ENCODE measurements at places on chromosomes 11 and 22. TPM values are rescaled to one million over a fixed set of nuclear protein-coding genes. Genes with fewer than 3 reads are reported as not detected.

SEPTIN3 gene
- total RNA-seq, result 3.9 TPM

DNA sequence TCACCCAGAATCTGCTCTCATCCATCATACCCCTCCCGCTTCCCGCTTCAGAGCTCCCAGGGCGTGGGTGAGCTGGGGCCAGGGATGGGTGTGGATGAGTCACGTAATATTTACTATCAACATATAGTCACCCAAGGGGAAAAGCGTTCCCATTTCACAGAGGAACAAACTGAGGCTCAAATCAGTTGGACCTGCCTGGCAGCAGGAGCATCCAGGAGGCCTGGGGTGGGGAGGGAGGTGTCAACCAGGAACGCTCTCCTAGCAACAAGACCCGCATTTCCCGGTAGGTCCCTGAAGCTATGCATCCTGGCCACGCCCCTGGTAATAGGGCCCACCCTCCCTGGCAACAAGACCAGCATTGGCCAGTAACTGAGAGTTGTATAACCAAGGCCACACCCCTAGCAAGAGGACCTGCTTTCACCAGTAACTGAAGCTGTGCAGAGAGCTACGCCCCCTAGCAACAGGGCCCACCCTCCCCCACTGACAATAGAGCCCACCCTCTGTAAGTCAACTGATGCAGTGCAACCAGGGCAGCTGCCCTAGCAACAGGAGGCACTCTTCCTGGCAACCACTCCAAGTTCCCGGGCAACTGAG, 32.7 kb upstream of the TXNRD2 start:
- DNase-seq, result no peak

DNA sequence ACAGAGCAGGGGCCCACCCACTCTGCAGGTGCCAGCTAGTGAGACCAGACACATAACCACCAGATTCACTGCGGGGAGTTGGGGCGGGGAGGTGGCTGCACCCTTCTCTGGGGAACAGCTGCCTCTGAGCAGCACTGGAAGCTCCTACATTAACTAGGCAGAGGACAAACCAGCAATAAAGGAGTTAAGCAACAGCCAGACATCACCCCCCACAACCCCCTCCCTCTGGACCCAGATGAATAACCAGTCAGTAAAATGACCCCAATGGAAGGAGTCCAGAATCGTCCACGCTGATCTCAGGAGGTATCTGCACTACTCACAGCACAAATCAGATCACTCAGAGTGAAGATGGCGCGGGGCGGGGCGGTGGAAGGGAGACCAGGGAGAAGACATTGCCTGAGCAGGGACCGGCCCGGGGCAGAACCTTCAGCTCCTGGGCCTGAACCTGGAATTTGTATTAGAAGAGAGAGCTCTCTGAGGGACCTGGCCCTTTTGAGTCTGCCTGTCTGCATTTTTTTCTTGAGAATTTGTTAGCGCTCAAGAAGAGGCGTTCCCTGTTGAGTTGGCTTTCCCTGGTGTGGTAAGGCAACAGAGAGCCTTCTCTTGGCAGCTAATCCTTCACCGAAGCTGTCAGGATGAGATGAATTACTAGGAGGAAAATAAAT, 125.5 kb upstream of the NCAM1 start:
- no peak for DNase-seq

DNA sequence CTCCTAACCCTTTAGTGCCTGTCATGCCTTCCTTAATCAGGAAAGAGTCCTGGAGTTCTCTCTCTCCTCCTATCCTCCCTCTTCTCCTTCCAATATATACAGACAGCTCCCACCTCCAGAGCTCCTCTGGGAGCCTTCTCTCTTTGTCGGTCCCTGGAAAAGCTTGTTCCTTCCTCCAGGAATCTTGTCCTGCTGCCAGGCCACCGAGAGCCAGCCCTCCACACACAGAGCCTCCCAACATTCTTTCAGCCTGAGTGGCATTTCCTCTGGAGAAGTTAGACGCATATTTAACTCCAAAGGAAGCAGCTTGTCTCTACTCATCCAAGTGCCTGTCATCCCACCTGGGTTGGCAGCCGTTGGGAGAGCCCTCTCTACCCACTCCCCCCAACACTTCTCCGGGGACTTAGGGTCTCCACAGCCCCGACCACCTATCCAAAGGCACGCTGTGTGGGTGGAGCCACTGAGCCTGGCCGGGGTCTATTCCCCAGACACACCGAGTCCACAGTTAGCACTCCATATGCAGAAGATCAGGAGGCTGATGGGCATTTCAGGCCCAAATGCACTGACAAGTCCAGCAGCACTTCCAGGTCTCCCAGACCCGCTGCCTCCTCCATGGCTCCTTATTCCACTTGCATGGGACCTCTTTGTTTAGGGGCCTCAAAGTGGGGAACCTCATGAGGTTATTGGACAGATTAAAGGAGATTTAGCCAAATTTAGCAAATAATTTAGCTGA, 31.1 kb downstream of the DKK3 start:
- peak; percentile 75 for DNase-seq
